ENCODE measurements at places on chromosomes 3 and 15.

- DNase-seq, result no peak
Measured at GRCh38 chr15:78672285-78673014, 31.4 kb upstream of the CHRNB4 start.

DNA sequence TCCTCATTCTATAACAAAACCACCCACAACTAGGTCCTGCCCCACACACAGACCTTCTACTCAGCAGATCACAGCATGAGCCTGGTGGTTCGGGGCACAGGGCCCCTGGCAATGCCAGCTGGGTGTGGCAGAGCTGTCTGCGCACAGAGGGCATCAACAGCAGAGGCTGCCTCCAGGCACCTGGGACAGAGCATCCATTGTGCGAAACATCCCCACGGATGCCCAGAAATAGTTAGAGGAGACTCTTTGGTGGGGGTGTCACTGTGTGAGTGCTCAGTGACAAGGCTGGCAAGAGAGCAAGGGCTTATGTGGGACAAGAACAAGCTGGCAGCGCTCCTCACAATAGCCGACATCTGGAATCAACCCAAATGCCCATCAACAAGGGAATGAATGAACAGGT, 487.4 kb upstream of the PROK2 start:
- no peak for DNase-seq

DNA sequence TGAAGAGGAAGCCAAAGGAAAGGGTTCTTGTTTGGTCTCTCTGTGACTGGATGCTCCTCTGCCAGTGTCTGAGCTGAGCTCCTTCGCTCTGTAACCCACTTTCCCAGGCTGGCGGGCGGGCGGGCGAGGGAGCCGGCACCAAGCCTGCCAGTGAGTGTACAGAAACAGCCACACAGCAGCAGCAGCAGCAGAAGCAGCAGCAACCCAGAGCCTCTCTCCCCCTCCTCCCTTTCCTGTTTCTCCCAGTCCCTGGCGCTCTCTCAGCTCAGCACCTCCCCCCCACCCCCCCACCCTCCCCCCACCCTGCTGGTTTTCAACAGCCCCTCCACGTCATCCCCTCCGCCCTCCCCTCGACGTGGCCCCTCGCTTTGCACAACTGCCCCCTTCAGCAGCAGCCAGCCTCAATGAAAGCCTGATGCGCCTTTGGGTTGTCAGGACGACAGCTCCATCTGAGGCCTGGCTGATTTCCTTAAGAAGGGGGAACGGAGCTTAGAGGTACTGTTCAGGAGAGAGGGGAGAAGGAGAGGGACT, at the start of gene LSAMP:
TSS of gene LSAMP (minus strand) at position 177 of the 531 bp plus-strand sequence.
- peak; percentile 63 for DNase-seq

GRCh38 chr3:150462108-150462507, 54.0 kb downstream of the TSC22D2 start:
- no peak for DNase-seq

- no peak for DNase-seq
Measured at GRCh38 chr3:100963041-100963440, 30.2 kb downstream of the ABI3BP start.

- DNase-seq, result no peak
Measured at GRCh38 chr3:188455748-188456147, 301.8 kb downstream of the LPP start.

- no peak for DNase-seq
Measured at GRCh38 chr3:2247831-2248230, 149.2 kb downstream of the CNTN4 start.

DNA sequence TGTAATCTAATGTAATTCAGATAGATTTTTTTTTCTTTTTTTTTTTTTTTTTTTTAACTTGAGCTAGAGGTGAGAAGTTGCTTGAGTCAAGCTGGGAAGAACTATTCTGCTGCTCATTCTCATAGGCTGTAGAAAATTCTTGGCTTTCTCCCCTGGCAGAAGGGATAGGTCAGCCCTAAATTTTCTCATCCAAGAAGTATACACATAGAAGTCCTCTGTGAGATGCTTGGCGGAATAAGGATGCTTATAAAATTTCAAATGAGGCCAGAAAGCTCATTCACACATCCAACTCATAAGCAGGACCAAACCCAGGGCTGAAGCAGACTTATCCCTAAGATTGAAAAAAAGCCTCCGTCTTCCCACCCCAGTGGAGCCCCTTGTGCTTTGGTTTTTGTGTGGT, 572.5 kb downstream of the SQOR start:
- no peak for DNase-seq

DNA sequence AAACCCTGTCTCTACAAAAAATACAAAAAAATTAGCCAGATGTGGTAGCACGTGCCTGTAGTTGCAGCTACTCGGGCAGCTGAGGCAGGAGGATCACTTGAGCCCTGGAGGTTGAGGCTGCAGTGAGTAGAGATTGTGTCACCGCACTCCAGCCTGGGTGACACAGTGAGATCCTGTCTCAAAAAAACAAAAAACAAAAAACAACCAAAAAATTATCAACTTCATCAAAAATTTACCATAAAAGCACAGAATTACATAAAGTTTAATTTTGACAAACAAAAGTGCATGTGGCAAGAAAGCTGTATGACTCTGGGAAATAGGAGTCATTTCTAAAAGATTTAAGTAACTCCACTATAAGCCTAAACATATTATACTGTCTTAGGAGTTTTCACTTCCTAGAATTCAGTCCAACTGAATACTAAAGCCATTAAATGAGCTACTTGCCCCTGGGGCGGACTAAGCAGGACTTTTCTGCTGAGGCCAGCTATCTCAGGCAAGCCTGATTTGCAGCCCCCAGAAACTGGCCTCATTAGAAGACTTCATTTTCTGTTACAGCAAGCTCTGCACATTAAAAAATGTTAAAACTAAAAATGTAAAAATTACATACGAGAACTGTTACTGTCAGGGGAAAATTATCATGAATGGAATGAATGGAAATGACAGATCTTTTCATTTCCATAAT, 23.0 kb downstream of the HSPBAP1 start:
- DNase-seq, result no peak

DNA sequence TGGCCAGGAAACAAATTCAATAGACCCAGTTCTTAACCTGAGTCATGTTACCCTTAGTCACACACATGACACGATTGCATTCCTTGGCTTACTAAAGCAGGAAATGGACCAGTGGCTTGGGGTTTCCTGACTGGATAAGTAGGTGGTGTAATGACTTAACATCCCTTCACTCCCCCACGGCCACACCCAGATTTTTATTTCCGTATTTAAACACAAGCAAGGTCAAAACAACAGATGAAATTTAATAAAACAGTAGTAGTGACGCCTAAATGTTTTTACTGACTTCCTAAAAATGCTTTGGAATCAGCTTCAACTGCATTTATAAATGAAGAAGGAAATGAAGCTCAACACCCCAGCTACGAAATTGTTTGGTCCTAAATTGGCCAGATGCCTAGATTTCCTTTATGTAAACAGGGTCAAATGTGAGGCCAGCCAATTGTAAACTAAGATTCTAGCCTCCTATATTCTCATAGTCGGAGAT, 324.3 kb downstream of the CHST2 start:
- DNase-seq, result no peak

DNA sequence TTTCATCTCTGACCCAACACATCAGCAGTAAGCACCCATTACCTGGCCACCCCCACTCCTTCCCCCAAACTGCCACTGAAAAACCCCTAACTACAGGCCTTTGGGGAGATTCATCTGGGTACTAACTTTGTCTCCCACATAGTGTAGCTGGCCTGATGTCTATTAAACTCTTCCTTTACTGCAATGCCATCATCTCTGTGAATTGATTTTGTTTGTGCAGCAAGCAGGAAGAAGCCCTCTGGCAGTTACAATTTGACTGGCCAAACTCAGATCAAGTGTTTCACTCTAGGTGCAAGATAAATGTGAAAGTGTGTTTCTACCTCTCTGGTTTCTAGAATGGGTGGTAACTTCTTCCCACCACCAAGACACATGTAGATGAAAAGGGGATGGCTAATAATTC, 26.7 kb upstream of the OR5K4 start:
- no peak for DNase-seq

- no peak for DNase-seq
Measured at GRCh38 chr3:194931865-194932264, 246.2 kb downstream of the FAM43A start.

DNA sequence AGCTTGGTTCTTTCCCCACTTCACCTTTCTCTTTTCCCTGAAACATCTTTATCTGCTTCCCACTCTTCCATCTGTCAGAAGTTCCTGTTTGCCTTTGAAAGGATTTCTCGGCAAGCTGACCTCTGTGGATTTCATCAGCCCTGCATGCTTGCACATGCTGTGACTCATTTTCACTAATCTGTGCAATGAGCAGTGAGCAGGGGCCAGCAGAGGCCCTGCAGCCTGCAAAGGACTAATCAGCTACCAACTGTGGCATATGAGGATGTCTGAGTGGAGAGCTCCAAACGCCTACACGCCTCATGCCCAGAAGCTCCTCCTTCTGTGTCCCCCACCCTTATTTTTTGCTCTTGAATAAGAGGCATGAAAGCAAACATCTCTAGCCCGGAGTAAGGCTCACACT, 333.0 kb upstream of the SEMA6D start:
- DNase-seq, result no peak

DNA sequence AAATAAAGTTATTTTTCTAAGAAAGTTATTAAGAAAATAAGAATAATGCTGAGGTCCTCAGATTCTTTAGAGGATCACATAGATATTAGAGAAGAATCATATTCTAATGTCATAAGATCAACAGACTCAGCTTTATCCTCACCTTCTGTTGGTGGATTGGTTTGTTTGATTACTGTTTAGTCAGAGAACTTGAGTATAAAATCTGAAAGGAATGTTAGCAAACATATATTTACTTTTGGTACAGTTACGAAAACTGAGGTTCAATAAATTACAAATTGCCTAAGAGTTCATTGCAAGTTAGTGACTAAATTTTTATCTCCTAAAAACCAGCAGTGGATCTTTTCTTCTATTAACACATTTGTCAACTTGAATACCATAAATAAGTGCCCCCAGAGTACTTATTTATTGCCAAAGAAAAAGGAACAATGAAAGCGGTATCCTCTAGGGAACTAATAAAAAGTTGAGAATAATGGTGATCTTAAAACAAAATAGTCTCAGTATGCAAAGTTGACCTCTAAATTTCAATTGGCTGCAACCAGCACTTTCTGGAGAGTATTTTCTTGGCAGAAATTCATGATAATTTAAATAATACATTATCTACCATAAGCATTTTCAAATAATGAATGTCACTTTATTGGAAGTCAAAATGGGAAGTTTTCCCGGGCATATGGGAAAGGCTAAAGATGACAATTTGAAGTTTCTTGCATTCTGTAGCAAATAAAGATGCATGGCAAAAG, 296.8 kb downstream of the OTOL1 start:
- no peak for DNase-seq

DNA sequence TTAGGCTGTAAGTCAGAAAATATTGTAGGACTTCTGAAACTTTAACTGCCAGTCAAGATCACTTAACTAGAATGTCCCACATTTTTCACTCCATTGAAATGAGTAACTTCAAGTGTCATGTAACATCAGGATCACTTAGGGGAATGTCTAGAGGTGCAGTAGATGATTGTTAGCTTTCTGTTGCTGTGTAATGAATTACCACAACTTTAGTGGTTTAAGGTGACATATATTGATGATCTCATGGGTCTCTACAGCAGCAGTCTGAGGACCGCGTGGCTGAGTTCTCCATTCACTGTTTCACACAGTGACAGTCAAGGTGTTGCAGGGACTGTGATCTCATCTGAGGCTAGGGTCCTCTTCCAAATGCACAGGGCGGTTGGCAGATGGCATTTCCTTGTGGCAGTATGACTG, 82.7 kb downstream of the SLC25A26 start:
- DNase-seq, result no peak

GRCh38 chr3:169657351-169658124, 6.0 kb downstream of the MECOM start:
- no peak for DNase-seq

DNA sequence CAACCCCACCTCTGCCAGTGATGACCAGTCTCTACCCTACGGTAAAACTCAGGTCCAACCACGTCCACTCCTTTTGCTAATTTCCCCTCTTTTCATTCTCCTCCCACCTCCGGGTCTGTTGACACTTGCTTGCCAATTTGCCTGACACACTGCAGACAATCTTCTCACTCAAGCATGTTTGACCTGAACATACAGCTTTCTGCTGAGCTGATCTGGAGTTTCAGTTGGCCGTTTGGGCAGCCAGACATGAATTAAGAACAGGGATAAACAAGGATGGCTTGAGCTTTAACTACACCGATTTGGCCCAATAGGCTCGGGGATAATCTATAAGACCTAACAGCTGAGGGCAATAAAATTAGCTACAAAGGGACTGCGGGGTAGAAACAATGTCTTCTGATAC, 758.6 kb upstream of the CFAP20DC start:
- DNase-seq, result no peak

GRCh38 chr3:139772539-139773500, 95.0 kb upstream of the NMNAT3 start:
- no peak for DNase-seq
